ENCODE measurements at places on chromosomes 2 and 18.

DNA sequence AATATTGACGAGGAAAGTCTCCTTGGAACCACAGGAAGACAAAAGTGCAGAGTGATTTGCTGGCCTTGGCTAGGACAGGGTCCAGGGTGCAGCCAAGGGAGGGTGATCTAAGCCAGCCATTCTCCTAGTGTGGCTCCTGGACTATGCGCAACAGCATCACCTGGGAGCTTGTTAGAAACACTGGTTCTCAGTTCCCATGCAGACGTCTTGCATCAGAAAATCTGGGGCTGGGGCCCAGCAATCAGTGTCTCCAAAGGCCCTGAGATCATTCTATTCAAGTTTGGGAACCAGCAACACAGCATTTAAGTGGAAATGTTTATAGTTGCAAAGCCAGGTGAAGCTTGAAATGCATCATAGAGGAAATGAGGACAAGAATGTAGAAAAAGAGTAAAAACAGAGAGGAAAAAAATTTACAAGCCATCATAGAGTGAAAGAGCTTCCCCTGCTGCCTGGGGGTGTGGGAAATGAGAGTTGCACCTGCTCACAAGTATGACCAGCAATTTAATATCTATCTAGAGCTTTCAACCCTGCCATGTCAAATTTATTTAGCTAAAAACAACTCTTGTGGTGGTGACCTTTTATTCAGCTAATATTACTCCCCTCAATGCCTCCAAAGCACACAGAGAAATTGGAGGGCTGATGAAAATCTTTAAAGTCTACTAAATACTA lies 54.4 kb upstream of the SEC11C start:
- DNase-seq: no peak

- no peak for DNase-seq
Measured at GRCh38 chr2:160062292-160063005, at the start of gene PLA2R1. Gene PLA2R1 (minus strand): TSS chr2:160062615. CDS start chr2:160062403, 212 bp downstream.

DNA sequence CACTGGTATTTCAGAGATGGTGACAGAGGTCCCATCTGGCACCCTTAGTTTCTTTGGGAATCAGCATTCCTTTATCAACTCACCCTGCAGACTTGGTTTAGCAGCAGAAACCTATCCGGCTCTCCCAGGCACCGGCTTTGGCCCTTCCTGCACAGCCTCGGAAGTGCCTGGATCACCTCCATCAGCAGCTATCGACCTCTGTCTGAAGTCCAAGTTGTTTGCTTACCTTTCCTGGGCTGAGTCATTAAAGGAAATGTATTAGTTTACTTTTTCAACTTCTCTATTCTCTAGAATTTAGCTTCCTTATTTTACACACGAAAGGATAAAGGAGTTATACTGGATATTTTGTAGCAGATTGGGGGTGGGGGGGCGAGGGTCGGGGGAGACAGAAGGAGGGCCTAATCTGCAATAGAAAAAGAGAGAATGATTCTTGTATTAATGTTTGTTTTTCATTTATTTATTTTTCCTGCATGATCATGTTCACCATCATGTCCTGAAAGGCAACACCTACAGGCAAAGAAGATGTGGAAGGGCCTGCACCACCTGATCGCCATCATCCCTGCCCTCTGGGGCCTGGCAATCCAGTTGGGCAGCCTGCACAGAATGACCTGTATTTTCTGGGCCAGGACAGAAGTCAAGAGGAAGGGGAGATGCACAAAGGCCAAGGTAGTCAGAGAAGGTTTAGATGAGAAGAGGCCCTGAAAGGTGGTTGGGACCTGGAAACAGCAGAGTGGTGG lies 22.1 kb upstream of the MAT2A start:
- no peak for DNase-seq

DNA sequence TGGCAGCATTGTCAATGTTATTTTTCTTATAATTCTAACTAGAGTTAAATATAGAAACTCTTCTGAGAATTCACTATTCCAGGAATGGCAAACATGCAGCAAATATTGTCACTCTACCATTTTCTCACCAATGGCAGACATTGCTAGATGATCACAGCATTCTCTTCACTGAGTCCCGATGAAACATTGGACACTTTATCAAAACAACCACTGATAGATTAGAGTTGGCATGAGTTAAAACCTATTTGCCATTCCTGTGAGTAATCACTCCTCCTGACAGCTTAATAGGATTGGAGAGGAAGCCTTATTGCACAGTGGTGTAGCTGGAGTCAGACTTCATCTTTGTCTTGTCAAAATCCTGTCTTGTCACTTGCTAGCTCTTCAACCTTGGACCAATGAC lies 163.9 kb upstream of the THUMPD2 start:
- no peak for DNase-seq

- DNase-seq: no peak
Measured at GRCh38 chr2:35522450-35522849, 833.1 kb upstream of the CRIM1 start.

- no peak for DNase-seq
Measured at GRCh38 chr2:236676136-236676873, 106.7 kb downstream of the ACKR3 start.

GRCh38 chr2:124201713-124202112 lies 176.6 kb downstream of the CNTNAP5 start:
- no peak for DNase-seq

- DNase-seq: no peak
Measured at GRCh38 chr18:39946623-39947061, 2008.4 kb upstream of the PIK3C3 start.

DNA sequence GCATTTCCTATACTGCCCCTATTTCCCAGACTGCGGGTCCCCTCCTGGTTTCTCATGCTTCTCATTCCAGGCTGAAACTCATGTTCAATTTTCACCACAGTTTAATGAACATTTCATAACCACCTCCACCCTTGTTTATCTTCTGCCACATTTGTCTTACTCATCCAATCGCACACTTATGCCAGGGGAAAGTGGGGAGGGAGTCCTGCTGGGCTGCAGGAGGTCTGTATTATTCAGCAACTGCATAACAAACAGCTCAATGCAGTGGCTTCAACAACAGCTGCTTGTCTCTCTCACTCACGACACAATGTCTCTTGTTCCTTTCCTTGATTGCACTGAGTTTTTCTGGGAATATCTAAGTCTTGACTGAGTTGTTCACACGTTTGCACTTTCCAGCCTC lies 106.0 kb downstream of the ZNF519 start:
- no peak for DNase-seq

GRCh38 chr18:26185267-26185666 lies 41.0 kb upstream of the TAF4B start:
- DNase-seq: no peak

- DNase-seq: no peak
Measured at GRCh38 chr18:78378983-78379382, 600.6 kb upstream of the SALL3 start.

DNA sequence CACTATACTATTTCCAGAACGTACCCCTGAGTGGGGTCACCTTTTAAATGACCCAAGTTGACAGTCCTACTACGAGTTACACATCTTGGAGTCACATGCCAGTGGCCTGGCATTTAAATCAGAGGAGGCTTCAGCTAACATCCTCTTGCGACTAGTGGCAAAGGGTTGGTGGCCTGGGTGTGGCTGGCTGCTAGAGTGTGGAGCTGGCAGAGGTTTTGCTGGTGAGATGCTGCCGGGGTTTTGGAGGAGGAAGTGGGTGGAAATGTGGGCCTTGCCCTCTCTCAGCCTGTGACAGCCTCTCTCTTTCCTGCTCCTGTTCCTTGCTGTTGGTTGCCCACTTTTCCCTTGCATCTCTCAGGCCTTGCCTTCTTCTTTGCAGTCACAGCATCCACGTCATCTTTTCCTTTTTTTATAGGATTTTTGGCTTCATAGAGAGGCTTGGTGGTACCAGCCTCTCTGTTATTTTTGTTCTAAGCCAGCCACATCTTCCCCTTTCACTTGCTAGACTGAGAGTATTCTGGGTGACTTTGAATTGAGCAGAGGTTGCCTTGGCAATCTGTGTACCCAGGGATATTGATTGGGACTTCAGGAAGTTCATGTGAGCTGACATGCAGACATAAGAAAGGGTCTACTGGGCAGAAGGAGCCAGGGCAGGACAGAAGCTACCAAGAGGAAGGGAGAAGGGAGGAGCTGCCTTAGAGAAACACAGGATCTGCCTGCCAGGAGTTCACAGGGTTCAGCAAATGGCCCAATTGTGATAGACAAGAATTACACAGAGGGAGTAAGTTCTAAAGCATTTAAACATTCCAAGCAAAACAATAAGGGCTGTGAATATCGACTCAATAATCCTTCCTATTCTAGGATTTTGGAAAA lies 55.4 kb downstream of the CDC42EP3 start:
- DNase-seq: peak; percentile 59

DNA sequence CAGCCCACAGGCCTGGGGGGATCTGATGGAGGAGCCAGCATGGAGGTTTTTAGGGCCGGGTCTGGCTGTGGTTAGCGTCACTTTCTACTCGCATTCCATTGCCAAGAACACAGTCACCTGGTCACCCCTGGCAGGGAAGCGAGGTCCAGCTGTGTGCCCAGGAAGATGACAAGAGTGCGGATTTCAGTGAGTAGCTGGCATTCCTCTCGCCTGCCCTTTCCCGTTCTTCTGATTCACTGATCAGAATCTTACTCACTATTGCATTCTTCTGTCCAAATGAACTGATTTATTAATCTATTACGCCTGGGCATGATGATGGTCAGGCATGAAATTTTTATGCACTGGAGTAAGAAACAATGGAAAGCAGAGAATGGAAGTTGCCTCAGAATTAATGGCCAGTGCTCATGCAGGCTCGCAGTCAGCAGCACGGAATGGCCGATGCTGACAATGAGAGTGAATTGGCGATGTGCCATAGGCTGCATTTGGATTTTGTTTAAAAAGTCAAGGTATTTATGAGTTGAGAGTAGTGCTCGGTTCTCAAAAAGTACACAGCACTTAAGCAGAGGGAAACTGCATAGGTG lies 76.4 kb upstream of the MGAT5 start:
- no peak for DNase-seq

GRCh38 chr18:49668574-49669275 lies 106.9 kb downstream of the LIPG start:
- DNase-seq: no peak

- no peak for DNase-seq
Measured at GRCh38 chr2:73830871-73831401, 2.2 kb downstream of the STAMBP start.

DNA sequence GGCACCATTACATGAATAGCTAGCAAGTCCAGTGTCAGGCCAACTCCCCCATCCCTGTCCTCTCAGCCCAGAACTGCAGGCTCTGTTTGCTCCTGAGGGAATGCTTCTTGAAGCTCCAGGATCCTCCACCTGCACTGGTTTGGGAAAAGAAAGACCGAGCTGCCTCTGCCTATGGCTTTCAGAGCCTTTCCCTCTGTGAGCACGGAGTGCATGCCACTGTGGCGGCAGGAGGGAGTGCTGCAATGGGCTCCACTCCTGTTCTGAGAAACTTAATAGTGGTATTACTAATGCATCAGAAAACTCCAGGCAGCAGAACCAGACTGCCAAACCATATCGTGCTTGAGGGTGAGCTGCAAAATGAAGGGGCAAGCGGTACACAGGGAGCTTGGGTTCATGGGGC lies 271.8 kb downstream of the SRBD1 start:
- DNase-seq: no peak

GRCh38 chr18:55064073-55064472 lies 104.8 kb upstream of the CCDC68 start:
- DNase-seq: no peak

- no peak for DNase-seq
Measured at GRCh38 chr2:19711470-19712372, 190.1 kb downstream of the TTC32 start.

DNA sequence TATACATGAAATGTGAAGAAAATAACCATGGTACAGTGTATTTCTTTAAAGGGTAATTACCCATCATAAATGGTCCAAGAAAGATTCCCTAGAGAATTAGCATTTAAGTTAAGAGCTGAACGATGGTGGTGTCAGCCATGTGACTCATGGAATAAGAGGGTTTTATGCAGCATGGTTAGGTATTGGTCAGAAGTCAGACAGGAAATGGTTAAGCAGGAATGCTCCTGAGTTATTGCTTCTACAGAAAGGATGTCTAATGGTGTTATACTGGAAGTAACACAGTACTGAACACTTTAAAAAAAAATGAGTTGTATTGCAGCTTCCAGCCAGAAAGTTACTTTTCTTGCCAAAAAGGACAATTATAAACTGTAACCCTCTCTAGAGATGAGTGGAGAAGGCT lies 72.7 kb upstream of the UBE2E3 start:
- no peak for DNase-seq

DNA sequence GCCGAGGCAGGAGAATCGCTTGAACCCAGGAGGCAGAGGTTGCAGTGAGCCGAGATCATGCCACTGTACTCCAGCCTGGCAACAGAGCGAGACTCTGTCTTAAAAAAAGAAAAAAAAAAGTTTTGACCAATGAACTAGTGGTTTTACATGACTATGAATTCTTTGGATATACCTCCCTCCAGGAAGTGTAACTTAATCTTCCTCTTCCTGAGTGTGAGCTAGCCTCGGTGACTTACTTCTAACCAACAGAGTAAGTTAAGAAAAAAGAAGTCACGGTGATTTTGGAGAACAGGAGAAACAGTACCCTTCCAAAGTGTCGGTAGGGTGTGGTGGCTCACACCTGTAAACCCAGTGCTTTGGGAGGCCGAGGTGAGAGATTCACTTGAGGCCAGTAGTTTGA lies 7.1 kb downstream of the TIA1 start:
- DNase-seq: no peak

DNA sequence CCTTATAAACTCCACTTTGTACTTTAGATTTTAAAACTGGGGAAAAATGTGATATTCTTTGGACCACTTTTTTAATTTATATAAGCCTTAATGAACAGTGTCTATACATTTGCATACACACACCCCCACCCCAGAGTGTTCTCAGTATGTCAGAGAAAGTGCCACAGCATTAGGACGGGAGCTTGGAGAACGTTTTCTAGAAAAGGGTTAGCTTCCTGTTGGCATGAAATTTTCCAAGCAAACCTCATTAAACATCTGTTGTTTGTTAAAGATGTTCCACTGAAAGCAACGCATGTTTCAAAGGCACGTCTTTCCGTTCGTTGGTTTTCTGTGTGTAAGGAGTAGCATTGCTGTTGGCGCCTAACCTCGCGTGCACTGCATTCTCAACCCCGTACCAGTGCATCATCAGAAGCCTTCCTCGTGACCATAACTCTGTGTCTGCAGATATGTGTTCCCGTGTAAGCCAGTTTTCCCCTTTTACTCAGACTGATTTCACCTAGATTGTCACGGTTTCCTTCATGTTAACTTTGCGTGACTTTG lies 228.5 kb downstream of the ALPK2 start:
- no peak for DNase-seq

- DNase-seq: no peak
Measured at GRCh38 chr18:8982416-8983183, 119.9 kb upstream of the NDUFV2 start.

- DNase-seq: peak; percentile 32
Measured at GRCh38 chr2:176637486-176638166, 368.4 kb downstream of the MTX2 start.

DNA sequence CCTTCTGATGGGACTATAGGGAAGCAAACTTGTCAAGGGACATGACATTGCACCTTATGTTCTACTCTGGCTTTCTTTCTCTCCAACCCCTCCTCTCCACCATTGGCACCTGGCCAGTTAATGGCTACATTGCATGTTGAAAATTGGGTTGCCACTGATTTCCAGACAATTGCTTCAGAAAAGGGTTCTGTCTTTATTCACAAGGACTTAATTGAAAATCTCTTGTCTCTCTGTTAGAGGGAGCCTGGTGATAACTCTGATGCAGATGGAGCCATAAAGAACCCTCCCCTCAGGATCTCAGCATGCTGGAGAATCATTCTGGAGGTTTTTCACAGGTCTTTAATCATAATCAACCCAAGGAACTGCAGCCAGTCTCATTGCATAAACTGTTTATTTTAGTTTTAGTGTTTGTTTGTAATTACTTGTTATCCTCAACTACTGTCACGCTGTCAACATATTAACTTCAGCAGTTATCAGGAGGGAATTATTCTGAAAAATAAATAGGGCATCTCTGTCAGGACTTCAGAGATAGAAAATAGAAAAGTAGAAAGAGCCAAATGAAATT lies 316.8 kb downstream of the RIT2 start:
- no peak for DNase-seq
